ENCODE measurements at places on chromosomes 12 and 14.

- no peak for DNase-seq
These were observed 42.8 kb downstream of the AMN start for GRCh38 chr14:102965282-102965681.

- no peak for DNase-seq
These were observed 3.1 kb upstream of the RIC8B start for GRCh38 chr12:106771425-106771824.

- DNase-seq, result no peak
These were observed 13.8 kb downstream of the CD9 start for GRCh38 chr12:6213969-6214368.

DNA sequence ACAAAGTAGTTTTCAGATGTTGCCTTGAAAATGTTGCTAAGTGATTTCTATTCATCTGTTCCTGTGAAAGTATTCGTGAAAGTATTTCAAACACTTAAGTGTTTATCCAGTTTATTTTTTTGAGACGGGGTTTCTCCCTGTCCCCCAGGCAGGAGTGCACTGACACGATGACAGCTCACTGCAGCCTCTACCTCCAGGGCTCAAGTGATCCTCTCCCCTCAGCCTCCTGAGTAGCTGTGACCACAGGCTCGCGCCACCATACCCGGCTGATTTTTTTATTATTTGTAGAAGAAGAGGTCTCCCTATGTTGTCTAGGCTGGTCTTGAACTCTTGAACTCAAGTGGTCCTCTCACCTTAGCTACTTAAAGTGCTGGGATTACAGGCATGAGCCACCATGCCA lies 1.7 kb downstream of the ZDHHC17 start:
- DNase-seq, result no peak

- DNase-seq, result no peak
These were observed 472.8 kb downstream of the RGS6 start for GRCh38 chr14:72404998-72405397.

- DNase-seq, result no peak
These were observed 8.5 kb downstream of the CRACR2A start for GRCh38 chr12:3744229-3744901.

DNA sequence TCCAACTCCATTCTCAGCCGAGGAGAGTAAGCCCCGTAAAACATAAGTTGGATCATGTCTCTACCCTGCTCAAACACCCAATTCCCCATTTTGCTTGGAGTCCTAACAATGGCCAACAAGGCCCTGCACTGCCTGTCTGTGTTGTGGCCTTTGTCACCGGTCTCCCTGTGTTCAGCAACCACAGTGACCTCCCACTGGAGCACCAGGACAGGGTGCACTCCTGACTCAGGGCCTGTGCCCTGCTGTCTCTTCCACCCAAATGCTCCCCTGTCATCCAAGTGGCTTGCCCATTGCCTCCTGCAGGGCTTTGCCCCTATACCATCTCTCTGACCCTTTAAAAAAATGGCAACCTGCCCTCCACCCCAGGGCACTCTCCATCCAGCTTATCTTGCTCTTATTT lies 4.4 kb upstream of the KRT85 start:
- no peak for DNase-seq

DNA sequence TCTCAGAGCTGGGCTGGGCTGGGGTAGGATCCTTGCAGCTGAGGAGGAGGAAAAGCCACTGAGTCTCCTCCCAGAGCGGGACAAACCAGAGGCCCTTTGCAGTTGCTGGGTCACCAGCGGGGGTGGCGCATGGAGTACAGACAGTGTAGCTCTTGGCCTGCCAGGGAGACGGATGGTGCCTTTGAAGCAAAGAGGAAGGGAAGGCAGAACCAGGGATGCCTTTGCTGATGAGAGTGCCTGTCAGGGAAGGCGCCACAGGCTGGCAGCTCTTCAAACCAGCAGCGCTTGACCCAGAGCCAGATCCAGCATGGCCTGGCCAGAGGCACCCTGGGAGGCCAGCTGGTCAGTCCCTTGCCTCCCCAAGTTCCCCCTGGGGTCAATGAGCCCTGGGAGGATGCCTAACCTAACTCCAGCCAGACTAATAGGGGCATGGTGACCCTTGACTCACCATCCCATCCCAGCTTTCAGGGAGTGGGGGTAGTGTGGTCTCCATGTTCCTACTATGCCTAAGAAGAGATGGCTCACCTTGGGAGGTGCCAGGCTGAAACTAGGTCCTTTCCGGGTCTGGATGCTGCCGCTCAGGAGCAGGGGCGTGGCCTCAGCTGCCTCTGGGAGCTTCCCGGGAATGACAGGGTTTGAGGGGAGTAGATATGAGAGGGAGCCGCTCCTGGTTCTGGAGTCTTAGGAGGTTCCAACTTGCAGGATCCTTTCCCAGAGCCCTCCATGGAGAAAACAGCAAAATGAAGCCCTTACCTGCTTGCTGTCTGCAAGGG lies 19.8 kb downstream of the VASH1 start:
- DNase-seq, result no peak

DNA sequence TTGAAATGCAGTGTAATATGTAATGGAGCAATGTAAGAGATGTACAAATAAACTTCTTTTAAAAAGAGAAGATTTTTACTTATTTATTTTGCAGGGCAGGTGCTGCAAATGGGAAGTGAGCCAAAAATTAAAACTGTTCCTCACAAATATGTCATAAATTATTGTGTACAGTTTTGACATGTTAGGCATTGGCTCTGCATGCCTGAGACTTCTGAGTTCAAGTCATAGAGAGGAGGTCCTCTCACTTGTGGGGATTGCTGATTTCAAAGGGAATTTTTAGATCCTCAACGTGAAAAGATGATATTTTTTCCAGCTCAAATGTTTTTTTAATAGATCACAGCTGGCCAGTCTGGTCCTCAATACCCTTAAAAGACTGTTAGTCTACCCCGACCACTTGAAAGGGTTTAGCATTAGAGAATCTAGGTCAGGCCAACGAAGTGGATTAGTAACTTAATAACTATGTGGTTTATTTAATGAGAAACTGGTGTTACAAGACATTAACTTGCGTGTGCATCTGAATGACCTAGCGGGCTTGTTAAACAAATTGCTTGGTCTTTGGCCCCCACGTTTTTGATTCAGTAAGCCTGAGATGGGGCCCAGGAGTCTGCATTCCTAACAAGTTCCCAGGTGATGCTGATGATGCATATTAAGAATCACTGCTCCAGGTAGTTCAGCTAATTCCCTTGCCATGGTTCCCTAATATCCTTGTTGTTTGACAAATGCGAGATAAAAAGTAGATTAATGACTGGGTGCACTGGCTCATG lies 30.9 kb upstream of the WDR89 start:
- no peak for DNase-seq

GRCh38 chr12:31958569-31959160 lies 550 bp upstream of the RESF1 start:
- DNase-seq, result no peak

DNA sequence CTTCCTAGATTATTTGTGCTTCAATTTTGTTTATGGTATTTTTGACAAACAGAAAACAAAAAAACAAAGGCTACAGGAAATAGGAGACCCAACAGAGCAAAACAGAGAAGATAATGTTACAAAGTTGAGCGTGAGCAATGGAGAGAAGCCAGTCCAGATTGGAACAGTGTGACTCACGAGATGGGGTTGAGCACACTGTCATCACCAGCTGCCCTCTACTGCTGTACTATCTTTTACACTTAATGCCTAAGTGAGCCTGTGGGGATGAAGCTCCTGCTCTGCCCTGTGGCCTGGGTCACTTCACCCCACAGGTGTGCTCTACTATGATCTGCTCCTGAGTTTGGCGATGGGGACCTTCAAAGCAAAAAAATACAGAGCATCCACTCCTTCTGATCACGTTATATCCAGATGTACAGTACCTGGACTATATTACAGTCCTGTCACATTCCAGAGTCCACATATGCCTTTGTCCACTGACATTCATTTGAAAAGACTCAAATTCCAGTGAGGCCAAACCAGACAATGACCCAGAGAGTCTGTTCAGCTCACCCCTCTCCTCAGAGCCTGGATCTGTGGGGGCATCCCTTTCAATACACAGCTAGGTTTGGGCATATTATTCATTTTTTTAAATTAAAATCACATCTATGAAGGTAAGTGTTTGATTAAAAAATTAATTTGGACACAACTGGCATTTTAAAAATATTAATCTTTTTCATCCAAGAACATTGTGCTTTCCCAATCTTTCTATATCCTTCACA lies 4.4 kb downstream of the IPO8 start:
- no peak for DNase-seq

DNA sequence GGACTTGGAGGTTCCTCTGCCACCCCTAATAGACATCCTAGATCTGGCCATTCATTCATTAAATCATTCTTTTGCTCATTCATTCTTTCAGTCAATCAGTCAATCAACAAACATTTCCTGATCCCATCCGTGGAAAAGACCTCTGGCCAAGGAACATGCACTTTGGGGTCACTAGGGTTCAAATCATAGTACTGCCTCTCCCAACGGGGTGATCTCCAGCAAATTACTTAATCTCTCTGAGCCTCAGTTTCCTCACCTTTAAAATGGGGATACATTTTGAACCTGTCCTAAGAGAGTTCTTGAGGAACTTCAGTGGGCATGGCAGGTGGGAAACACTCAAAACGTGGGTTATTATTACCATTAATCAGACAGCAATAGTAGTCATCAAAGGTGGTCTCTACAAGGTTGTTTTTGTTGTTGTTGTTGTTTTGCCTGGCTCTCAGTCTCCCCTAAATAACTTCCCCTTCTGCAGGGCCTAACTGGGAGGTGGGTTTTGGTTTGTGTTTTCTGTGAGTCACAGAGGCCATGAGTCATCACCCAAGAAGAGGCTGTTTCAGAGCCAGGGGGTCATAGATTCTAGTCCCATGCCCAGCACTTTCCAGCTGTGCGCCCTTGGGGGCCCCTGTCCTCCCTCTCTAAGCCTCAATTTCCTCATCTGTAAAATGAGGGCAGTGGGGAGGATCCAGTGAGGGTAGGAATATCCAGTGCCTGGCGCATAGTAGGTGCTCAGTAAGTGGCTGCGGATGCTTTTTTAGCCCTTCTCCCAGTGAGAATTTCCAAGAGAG lies 16.9 kb upstream of the FAM222A start:
- no peak for DNase-seq
